ENCODE measurements at places on chromosomes 3 and 15.
A peak's percentile ranks its signal among the peaks of the same experiment; 100 is the strongest.

DNA sequence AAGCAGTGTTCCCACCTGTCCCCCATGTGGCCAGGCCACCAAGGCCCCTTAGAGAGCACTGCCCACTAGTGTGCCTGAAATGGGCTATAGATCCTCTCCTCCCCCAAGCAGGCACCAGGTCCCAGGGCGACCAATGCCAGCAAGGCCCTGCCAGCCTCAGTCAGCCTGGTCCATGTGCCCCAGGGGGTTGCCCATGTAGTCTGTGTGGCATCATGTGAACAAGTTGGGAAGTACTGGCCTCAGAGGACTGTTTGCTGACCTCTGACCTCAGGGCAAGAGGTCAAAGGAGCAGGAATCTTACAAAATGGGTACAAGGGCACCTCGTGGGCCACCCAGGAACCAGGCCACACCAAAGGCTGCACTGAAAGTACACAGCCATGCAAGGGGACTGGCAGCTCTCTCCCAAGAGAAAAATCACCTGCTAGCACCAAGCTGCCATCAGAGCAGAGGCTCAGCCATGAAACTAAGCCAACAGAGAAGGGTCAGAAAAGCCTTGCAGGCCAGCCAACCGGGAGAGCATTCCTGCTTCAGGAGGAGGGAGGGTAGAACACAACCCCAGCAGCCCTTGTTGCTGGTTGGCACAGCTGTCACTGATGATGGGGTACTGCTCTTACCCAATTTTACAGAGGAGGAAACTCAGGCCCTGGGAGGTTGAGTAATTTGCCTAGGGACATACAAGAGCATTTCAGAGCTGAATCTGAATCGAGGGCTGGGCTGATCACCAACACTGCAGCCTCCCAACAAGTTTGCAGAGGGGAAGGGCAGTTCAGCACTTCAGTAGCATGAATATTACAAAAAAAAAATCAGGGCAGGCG lies 5.2 kb upstream of the FURIN start:
- DNase-seq, result no peak

DNA sequence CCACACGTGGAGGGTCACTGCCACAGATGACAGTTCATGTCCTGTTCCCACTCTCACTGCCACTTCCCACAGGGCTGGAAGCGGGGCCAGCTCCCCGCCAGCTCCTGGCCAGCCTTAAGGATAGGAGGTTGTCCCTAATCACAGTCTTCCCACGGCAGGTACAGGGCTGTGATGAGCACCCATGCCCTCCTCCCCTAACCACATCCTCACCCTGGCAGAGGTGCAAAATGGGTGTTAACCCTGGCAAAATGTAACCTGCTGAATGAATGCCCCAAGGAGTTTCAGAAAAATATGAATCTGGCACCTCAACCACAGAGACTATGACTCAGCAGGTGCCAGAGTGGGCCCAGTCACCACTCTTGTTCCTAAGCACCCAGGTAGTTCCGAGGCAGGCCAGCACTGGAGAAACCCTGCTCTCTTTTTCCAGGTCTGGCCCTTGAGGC lies 185.1 kb upstream of the TPM1 start:
- DNase-seq, result peak; percentile 0

- DNase-seq, result no peak
Observed at GRCh38 chr3:23916152-23916885, 471 bp downstream of the NKIRAS1 start.

- no peak for DNase-seq
Observed at GRCh38 chr3:278300-279064, 81.9 kb downstream of the CHL1 start.

DNA sequence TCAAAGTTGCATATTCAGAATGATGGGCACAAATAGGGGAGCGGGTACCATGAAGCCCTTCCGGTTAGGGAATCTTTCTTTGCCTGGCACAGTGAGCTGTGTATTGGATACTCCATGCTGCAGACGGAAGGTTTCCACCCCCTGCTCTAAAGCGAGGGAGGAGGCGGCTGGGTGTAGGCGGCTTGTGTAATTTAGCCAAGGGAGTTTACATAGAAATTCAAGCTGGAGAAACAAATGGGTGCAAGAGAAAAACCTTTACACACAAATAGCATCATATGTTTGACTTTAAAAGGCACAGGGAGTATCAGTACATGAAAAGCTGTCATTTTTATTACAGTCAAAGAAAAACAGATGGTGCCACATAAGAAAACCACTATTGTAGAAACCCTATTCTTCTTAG lies 59.3 kb upstream of the ADCY5 start:
- no peak for DNase-seq

DNA sequence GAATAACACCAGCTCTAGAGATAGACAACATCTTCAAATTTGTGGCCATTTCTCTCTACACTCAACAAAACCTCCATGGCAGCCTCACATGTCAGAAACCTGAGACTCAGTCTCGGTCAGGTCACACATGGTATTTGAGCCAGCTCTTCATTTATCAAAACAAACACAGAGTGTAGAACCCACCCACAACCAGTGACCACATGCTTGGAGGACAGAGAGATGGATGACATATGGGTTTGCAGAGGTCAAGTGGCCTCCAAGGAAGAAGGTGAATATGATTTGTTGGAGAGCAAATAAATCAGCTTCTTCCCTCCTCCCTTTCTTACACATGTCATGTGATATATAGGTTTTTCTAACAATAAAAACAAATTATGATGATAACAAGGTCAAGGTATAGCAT lies 278.1 kb upstream of the LRTM1 start:
- DNase-seq, result no peak

DNA sequence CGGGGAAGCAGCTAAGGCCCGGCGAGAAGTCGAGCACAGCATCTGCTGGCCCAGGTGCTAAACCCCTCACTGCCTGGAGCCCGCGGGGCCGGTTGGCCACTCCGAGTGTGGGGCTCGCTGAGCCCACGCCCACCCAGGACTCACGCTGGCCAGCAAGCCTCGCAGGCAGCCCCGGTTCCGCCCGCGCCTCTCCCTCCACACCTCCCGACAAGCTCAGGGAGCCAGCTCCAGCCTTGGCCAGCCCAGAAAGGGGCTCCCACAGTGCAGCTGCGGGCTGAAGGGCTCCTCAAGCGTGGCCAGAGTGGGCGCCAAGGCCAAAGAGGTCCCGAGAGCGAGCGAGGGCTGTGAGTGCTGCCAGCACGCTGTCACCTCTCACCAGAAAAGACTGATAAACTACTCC lies 8.9 kb upstream of the GABRB3 start:
- DNase-seq, result no peak

- DNase-seq, result no peak
Observed at GRCh38 chr15:82828075-82828474, 18.6 kb downstream of the WHAMM start.

DNA sequence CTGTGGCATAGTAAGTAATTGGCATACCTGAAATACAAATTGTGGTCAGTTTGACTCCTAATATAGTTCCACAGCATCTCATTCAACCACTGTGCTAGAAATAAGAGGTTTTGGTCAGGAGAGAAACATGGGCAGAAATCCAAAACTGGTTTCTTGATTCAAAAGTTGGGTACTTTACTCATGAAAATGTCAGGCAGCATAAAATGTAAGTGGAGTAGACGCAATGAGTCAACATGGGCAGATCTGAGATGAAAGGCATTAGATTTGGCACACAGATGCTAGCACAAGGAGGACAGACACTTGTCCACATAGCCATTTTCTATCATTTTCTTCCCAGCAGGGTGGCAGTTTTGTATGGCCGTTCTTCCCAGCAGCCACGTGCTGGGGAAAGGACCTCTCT lies 255.8 kb upstream of the CDIN1 start:
- no peak for DNase-seq

- DNase-seq, result no peak
Observed at GRCh38 chr3:127691974-127692373, 19.2 kb downstream of the ABTB1 start.
